ENCODE measurements at places on chromosomes 16 and 17. TPM values are rescaled to one million over a fixed set of nuclear protein-coding genes. Genes with fewer than 3 reads are reported as not detected.
A peak's percentile ranks its signal among the peaks of the same experiment; 100 is the strongest.

DNA sequence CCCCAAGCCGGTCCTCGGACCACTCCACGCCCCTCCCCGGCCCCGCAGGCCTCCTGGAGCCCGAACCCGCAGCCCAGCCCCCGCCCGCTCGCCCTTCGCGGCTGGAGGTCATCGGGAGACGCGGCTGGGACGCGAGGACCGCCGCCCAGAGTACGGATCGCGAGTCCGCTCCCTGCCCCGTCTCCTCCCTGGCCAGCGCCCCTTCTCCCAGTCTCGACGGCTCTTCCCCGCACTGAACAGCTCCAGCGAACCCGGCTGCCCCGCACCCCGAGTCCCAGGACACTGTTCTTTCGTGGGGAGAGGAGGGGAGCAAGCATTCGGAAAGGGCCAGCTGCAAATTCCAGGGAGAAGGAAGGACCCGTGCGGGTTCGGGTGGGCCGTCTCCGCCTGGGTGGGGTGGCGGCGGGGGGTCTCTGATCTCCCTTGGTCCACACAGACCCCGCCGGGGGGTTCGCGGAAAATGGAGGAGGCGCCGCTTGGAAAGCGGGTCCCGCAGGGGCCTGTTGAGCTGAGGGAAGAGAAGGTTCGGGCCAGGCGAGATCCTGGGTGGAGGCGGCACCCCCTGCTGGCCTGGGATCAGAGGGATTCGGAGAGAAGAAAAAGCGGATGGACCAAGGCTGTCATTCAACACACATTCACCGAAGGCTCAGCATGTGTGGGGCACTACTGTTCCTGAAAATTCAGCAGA, 632 bp upstream of the RTN4RL1 start:
- H3K27me3 ChIP-seq, result peaks cover 52% of the 10 kb centered on the region
- H3K27ac ChIP-seq, result no peak overlapping the region
- H3K4me3 ChIP-seq, result peak overlapping the region; percentile 61
- no peaks in the 10 kb centered on the region for H3K36me3 ChIP-seq
- peaks cover 23% of the 10 kb centered on the region for H3K4me1 ChIP-seq

DNA sequence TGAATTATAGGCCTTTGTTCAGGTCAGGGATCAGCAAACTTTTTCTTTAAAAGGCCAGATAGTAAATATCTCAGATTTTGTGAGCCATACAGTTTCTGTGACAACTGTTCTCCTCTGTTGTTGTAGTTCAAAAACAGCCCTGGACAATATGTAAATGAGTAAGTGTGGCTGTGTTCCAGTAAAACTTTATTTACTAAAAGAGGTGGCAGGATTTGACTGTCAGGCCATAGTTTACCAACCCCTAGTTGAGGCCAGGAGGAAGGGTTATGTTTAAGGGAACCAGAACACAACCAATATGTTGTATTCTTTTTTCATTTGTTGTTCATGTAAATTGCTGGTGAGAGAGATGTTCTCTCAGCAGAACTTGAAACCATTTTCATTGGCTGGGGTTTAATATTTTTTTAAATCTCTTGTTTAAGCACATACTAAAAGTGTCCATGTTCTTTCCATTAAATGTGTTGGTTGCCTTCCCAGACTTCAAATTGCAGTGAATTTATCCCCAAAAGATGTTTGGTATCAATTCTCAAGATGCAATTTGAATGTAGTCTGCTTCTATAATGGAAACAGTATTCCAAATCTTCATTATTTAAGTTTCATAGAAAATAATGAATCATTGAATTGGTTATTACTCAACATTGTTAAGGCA, 260.3 kb downstream of the FTO start:
- H3K4me3 ChIP-seq, result no peak overlapping the region
- H3K27me3 ChIP-seq, result no peaks in the 10 kb centered on the region
- peaks cover 16% of the 10 kb centered on the region for H3K4me1 ChIP-seq
- H3K36me3 ChIP-seq, result no peaks in the 10 kb centered on the region
- DNase-seq, result no peak

GRCh38 chr17:41811549-41812380, at the start of gene P3H4:
Gene P3H4, minus strand, starts transcription at chr17:41811949. Its CDS starts 34 bp downstream, at chr17:41811915.
- no peaks in the 10 kb centered on the region for H3K36me3 ChIP-seq
- peaks cover 19% of the 10 kb centered on the region for H3K27me3 ChIP-seq
- peaks cover 16% of the 10 kb centered on the region for H3K4me1 ChIP-seq

The ADAT1 gene
- total RNA-seq, result 56.0 TPM

DNA sequence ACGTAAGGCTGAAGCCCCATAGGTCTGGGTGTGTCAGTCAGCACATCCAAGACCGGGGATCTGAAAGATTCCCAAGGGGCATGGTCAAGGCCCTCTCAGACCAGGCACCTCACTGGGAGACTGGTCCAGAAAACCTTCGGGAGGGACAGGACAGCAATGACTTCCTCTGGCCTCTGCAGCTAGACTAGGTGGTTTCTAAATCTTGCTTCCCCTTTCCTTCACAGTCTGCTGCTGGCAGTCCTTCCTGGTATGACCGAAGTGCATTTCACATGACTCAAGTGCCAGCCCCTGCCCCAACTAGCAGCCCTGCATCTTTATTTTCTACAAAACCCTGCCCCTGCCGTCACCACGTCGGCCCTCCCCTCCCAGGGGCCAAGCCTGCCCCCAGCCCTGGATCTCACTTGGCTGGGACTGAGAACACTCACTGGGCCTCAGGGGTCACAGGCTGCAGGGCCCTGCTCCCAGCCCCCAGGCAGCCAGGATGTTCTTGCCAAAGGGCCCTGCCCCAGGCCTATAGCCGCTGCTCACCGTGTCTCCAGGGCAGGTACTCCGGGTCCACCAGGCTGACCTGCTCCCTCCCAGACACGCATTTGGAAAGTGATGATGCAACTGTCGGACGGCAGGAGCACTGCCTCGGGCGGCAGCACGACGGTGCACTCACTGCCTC, 18.3 kb downstream of the POLR3K start:
- no peak for DNase-seq
- H3K4me3 ChIP-seq, result no peak overlapping the region
- H3K36me3 ChIP-seq, result peaks cover 6% of the 10 kb centered on the region
- H3K27ac ChIP-seq, result no peak overlapping the region
- H3K4me1 ChIP-seq, result peaks cover 28% of the 10 kb centered on the region
- no peaks in the 10 kb centered on the region for H3K27me3 ChIP-seq

The SDR42E2 gene
- total RNA-seq, result not detected

The SNX20 gene
- 97.7 TPM for total RNA-seq

DNA sequence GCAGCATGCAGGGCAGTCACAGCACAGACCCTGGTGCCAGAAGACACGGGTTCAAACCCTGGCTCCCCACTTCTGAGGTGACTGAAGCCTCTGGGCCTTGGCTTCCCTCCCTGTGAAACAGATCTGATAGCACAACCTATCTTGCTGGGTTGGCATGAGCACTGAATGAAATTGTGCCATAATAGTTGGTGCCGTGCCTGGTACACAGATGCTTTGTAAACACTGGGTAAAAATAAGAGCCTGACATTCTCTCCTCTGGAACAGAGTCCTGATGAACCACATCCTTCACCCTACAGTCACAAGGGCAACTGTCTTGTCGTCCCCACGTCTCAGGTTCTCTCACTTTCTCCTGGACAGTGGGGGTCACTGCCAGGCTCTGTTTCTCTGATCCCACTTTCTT, 35.7 kb downstream of the NOS2 start:
- H3K4me3 ChIP-seq, result no peak overlapping the region
- no peak for DNase-seq
- no peak overlapping the region for H3K27ac ChIP-seq
- H3K36me3 ChIP-seq, result no peaks in the 10 kb centered on the region

DNA sequence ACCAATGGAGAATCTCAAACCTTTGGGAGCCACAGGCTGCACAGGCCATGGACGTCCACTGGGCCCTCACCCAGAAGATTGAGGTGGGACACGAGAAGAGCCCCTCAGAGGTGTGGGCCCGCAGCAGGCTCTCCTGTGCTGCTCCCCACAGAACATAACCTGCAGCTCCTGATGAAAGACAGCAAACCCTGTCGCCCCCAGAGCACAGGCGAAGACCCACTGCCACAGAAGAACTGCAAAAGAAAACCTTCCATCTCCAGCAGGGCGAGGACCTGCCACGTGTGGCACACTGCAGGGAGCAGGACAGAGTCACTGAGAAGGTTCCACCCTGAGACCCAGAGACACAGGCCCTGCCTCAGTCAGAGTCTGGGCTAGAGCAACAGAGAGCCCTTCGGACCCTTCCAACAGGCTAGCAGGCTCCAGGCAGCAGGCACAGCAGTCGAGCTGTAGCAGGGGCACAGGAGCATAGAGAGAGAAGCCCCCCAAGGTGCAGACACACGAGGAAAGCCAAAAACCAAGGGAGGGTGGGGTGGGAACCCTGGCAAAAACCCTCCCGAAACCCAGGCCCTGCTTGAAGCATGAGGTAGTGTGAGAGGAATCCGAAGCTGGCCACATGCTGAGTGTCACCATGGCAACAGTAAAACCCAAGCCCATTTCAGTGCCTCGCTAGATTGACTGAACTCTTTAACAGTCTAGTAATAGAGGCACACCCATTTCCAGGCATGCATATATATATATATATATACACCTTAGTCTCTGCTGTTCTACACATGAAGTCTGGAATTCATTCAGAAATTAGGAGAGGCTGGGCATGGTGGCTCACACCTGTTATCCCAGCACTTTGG, 60.0 kb upstream of the CHMP6 start:
- peaks cover 50% of the 10 kb centered on the region for H3K36me3 ChIP-seq
- H3K27me3 ChIP-seq, result no peaks in the 10 kb centered on the region
- H3K4me1 ChIP-seq, result peaks cover 14% of the 10 kb centered on the region
- no peak overlapping the region for H3K27ac ChIP-seq
- H3K4me3 ChIP-seq, result no peak overlapping the region
- no peak for DNase-seq

DNA sequence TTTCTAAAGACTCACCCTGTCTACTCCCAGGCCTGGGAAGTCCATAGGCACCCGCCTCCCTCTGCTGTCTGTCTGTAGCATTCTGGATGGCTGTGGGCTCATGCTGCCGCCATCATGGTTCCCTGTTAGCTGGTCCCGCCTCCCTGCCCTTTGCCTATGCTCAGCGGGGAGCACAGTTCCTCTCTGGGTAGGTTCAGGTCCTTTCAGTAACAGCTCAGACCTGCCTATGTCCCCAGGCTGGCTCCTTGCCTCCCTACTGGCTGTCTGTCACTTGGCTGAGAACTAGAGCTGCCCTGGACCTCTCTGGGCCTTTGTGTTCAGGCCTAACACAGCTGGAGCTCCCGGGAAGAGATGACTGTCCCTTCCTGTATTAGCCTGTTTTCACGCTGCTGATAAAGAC, 317.9 kb downstream of the SNX29 start:
- DNase-seq, result no peak
- H3K36me3 ChIP-seq, result no peaks in the 10 kb centered on the region
- no peak overlapping the region for H3K4me3 ChIP-seq
- H3K27me3 ChIP-seq, result no peaks in the 10 kb centered on the region
- no peak overlapping the region for H3K27ac ChIP-seq
- no peaks in the 10 kb centered on the region for H3K4me1 ChIP-seq

The CACNG5 gene
- total RNA-seq, result not detected

The FOXN1 gene
- total RNA-seq, result not detected

DNA sequence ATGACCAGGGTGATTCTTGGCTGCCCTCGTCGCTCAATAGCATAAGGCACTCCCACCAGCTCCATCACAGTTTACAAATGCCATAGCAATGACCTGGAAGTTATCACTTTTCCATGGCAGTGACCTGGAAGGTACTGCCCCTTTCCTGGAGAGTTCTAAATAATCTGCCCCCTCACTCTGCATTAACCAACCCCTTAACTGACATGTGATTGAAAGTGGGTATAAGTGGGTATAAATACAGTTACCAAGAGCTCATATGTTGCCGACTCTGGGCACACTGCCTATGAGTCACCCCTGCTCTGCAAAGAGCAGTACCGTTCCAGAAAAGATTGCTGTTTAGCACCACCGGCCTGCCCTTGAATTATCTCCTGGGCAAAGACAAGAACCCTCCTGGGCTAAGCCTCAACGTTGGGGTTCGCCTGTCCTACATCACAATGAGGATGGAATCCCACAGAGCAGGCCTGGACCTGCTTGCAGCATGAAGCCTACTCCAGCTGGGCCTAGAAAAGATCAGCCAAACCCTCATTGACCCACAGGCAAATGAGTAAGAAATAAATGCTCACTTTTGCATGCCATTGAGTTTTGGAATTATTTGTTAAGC, 95.2 kb upstream of the SEC14L1 start:
- no peaks in the 10 kb centered on the region for H3K27me3 ChIP-seq
- no peak overlapping the region for H3K4me3 ChIP-seq
- no peak for DNase-seq
- no peak overlapping the region for H3K27ac ChIP-seq
- no peaks in the 10 kb centered on the region for H3K4me1 ChIP-seq

The PIPOX gene
- 2.0 TPM for total RNA-seq

GRCh38 chr16:81739503-81739902, 39.6 kb upstream of the PLCG2 start:
- no peaks in the 10 kb centered on the region for H3K36me3 ChIP-seq
- DNase-seq, result no peak
- H3K27me3 ChIP-seq, result no peaks in the 10 kb centered on the region
- no peak overlapping the region for H3K27ac ChIP-seq
- H3K4me1 ChIP-seq, result peaks cover 24% of the 10 kb centered on the region
- no peak overlapping the region for H3K4me3 ChIP-seq

The SEC14L5 gene
- total RNA-seq, result 0.03 TPM

The WDR81 gene
- total RNA-seq, result 33.3 TPM

The NFE2L1 gene
- 70.2 TPM for total RNA-seq

DNA sequence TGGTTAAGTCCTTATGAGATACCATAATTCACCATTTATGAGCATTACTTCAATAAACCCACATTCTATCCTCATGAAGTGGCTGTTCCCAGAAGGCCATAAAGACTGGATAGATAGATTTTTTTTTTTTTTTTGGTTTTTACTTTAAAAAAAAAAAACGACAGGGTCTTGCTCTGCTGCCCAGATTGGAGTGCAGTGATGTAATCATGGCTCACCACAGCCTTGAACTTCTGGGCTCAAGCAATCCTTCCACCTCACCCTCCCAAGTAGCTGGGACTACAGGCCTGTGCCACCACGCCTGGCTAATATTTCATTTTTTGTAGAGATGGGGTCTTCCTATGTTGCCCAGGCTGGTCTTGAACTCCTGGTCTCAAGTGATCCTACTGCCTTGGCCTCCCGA, 102.3 kb downstream of the XYLT1 start:
- H3K4me3 ChIP-seq, result peak overlapping the region; percentile 84
- H3K27me3 ChIP-seq, result no peaks in the 10 kb centered on the region
- peaks cover 90% of the 10 kb centered on the region for H3K4me1 ChIP-seq

Data from activated CD4-positive, alpha-beta memory T cell treated with anti-CD3 and anti-CD28 coated beads, Interleukin-2, amount 10 ng/mL, durations not matched to agents 7 days and 5 days (primary cell).